Stimulated activated CD8-positive, alpha-beta memory T cell treated with anti-CD3 and anti-CD28 coated beads, Interleukin-2, amount 100 ng/mL, for 1 hour (primary cell): ENCODE measurements at places on chromosomes 4 and X.

- DNase-seq = no peak
These were observed 23.2 kb upstream of the HOPX start for GRCh38 chr4:56704089-56704871.

DNA sequence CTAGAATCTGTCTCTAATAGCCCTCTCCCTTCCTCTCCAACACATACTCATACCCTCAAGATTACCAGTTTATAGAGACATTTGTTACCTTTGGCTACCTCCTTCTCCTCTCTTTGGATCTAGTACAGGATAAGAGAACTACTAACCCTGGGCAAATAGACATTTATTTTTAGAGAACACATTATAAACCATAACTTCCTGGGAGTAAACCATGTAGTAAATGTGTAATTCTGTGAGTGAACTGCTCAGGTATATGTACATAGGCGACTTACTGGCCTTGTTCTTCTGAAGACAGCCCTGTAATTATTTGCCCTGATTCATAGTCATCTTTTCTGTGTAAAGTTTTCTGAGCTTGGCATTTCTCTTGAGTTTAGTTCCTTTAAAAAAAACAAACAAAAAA lies 94.2 kb downstream of the KDM6A start:
- DNase-seq = no peak

DNA sequence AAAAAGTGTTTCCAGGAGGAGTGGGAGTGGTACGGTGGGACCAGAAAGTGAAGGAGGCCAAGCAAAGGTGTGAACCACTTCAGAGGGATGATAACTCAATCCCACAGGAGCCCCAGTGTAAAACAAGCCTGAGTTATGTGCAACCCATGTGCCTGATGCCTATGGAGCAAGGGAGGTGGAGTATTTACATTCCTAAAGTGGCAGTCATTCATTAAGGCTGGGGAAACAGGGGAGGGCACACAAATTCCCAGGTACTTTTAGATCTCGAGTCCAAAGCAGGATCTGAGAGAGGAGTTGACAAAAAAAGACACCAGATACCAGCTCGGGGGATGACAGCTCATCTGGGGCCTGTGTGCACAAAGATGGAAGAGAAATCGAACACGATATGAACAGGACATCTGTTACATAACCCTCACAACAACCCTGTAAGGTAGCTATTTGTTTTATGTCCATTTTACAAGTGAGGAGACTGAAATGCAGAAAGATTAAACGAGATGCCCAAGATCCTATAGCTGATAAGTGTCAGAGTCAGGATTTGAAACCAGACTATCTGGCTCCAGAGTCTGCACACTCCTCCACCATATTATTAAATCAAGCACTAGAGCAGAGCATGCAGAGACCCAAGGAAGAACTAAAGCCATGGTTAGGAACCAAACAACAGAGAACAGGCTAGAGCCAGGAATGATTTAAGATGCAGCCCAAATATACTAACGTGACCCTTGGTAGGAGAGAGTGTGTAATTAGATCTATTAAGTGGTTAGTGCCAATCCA lies 91.9 kb upstream of the MAPK10 start:
- DNase-seq = no peak

DNA sequence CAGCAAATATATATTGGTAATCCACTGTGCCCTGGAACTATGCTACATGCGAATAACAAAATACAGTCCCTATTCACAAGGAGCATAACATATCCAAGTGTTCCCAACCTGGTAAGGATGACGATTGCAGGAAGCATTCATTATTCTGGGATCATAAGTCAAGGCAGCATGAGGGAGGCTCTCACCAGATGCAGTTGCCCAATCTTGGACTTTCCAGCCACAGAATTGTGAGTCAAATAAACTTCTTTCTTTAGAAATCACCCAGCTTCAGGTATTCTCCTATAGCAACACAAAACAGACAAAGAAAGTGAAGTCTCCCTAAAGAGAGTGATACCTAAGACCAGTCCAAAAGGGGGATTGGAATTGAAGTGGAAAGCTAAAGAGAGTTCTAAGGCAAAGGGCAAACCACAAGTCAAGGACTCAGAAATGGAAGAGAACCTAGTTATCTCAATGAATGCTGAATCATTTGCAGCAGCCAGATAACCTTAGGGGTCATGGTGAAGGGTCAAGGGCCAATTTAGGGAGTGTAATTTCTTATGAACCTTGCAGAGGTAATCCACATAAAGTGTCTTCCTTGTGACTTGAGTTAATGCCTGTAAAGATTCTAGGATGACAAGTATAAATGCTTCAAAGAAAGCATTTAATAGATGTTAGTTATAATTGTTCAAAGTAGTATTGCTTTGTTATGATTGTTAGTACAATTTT lies 103.1 kb upstream of the PCDH7 start:
- no peak for DNase-seq

DNA sequence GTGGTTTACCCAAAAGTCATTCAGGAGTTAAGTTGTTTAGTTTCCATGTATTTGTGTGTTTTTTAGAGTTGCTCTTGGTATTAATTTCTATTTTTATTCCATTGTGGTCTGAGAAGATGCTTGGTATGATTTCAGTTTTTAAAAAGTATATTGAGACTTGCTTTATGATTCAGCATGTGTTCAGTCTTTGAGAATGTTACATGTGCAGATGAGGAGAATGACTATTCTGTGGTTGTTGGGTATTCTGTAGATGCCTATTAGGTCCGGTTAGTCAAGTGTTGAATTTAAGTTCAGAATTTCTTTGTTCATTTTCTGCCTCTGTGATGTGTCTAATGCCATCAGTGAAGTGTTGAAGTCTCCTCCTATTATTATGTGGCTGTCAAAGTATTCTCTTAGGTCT lies 249.4 kb downstream of the ARHGAP10 start:
- DNase-seq = no peak

GRCh38 chrX:6917666-6918065 lies 229.8 kb upstream of the STS start:
- DNase-seq = no peak

- DNase-seq = no peak
These were observed 376.0 kb downstream of the BCOR start for GRCh38 chrX:39721566-39722279.

- DNase-seq = no peak
These were observed 114.1 kb upstream of the NPY2R start for GRCh38 chr4:155094201-155094820.

DNA sequence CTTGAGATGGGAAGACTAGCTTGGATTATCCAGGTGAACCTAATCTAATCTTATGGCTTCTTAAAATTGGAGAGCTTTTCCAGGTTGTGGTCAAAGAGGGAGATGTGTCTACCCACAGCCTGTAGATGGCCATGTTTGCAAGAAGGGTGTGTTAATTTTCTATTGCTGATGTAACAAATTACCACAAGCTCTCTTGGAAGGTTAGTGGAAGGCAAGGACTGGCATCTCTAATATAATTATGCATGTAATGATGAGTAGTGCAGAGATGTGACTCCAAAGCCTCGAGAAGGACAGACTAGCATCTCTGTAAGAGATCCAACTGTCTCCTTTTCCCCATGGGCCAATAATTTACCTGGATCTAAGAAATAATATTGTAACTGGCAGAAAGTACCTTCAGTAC lies 3.2 kb upstream of the ADH1B start:
- DNase-seq = no peak

GRCh38 chr4:70704931-70705182 lies 16.5 kb downstream of the UTP3 start:
- DNase-seq = no peak

- no peak for DNase-seq
These were observed 149.2 kb upstream of the TEX13C start for GRCh38 chrX:125170459-125170858.

- DNase-seq = no peak
These were observed 16.8 kb downstream of the RS1 start for GRCh38 chrX:18654875-18655836.

- DNase-seq = no peak
These were observed 247.7 kb downstream of the IL15 start for GRCh38 chr4:141884070-141884469.

DNA sequence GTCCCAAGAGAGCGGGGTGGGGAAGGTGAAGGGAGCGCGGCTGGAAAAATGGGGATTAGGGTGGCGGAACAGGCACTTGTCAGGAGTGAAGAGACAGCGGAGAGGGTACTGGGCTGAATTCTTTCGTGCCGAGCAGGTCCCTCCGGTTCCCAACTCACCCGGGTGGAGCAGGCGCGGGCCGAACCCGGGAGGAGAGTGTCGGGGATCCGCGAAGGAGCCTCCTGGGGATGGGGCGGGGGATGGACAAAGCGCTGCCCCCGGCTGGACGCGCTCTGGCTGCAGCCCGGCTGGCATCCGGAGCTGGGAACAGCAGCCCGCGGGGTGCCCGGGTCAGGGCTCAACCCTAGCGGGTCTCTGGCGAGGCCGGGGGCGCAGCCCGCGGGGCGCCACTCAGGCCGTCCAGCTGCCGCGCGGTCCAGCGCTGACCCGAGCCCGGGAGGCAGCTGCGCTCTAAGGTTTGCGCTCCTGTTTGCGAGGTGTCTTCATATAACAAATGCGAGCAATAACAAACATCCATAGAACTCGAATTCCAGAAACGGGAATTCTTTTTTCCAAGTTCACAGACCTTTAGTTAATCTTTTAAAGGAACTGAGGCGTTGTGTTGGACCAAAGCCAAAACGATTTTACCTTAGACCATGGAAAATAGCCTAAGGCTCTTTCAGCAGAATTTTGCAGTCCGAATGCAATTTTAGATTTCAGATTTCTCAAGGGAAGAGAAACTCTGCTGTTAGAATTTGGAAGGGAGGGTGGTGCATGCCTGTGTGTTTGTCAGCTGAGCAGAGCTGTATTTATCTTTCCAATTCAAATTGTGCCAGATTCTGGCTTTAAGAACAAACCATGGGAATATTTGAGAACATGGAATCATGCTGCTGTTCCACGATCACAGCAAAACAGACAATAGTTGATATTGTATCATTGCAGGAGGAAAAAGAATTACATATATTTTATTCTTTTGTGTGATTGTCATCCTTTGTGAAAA lies 744 bp downstream of the NPY5R start:
- no peak for DNase-seq

- DNase-seq = no peak
These were observed 16.9 kb upstream of the TMEM271 start for GRCh38 chr4:592825-593520.

GRCh38 chr4:8284391-8284790 lies 14.8 kb downstream of the HTRA3 start:
- no peak for DNase-seq

DNA sequence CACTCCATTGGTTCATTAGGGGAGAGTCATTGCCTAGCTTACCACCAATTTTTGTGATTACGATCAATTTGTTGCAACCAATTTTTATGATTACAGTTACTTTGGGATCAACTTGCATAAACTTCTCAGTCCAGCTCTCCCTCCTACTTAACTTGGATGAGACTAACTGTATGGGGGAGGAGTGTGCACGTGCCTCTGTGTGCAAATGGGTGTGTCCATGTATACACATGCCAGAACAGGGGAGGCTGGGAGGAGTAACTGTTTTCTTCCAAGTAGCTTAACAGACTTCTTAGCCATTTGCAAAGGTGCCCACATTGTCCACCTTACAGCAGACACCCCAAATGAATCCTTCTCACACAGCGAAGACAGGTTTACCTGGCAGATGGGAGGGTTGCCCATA lies 117.7 kb upstream of the VCX3B start:
- no peak for DNase-seq

DNA sequence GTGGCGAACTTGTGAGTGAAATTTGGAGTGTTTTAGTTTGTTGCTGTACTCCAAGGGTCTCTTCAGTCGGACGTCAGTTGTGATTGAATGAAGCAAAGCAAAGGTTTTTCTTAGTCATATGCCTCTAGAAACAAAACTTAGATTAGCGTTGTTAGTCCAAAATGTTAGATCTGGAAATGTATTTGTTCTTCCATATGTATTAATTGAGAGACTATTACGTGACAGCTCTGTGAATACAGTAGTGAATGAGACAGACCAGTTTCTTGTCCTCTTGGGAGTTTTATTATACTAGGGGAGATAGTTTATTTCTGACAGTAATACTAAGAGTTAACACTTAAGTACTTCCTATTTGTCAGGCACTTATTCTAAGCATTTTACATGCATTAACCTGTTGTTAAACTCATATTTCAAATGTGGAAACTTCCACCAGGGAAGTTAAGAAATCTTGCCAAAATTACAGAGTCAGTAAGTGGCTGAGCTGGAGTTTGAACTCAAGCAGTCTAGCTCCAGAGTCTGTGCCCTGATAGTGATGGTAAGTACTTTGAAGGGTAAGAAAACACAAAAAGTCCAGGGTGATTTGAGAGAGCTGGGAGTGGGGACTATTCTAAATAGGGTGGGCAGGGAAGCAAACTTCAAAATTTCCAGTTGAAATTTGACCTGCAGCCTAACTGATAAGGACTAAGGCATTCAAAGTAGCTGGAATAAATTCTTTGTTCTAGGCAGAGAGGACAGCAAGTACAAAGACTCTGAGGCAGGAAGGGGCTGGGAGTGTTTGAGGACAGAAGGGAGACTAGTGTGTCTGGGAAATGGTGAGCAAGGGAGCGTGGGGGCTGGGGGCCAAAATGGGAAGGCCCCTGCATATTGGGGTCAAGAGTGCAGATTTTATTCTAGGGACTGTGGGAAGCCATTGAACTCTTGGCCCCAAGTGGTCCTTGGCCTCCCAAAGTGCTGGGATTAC lies 17.0 kb downstream of the ADD1 start:
- DNase-seq = no peak

DNA sequence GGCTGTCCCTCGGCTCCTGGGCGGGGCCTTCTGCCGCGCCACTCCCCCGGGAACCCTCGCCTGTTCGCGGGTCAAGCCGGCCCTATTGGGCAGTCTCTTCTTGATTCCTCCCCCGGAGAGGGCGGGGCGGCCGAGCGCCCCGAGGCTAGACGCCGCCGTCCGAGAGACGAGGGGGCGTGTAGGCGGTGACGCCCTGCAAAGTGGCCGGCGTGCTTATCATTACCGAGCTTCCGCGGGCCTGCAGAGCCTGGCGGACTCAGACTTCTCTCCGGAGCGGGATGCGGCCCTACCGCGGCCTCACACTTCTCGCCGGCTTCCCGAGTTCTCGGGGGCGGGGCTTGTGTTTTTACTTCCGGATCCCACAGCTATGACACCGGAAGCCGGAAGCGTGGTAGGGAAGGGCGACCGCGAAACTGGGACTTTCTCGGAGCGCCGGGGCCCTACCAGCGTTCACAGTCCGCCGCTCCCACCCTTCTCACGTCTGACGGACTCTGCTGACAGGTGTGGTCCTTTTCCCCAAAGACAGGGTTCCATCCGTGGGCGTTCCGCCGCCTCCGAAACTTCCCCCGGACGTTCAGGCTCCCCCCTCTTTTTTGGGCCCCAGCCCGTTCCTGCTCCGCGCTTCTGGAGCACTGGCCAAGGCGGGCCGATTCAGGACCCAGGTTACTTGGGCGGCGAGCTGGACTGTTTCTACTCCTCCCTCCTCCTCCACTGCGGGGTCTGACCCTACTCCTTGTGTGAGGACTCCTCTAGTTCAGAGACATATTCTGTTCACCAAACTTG lies at the start of gene IKBKG:
Gene IKBKG, plus strand, starts transcription at position 376 of the 783 bp plus-strand sequence. CDS start 4,383 bp downstream, outside the sequence.
- DNase-seq = peak; percentile 72

- DNase-seq = no peak
These were observed 30.2 kb upstream of the WFS1 start for GRCh38 chr4:6239486-6239885.

GRCh38 chr4:55397126-55397436 lies 1.3 kb downstream of the TMEM165 start:
- DNase-seq = no peak

- no peak for DNase-seq
These were observed 187.1 kb upstream of the C1QTNF7 start for GRCh38 chr4:15240764-15241163.
